Tibial nerve (tissue), 4 donors: ENCODE measurements at places on chromosomes 11 and 22. TPM values are rescaled to one million over a fixed set of nuclear protein-coding genes. Genes with fewer than 3 reads are reported as not detected.
A peak's percentile ranks its signal among the peaks of the same experiment; 100 is the strongest.

The GCAT gene
- total RNA-seq: 19.8 TPM

DNA sequence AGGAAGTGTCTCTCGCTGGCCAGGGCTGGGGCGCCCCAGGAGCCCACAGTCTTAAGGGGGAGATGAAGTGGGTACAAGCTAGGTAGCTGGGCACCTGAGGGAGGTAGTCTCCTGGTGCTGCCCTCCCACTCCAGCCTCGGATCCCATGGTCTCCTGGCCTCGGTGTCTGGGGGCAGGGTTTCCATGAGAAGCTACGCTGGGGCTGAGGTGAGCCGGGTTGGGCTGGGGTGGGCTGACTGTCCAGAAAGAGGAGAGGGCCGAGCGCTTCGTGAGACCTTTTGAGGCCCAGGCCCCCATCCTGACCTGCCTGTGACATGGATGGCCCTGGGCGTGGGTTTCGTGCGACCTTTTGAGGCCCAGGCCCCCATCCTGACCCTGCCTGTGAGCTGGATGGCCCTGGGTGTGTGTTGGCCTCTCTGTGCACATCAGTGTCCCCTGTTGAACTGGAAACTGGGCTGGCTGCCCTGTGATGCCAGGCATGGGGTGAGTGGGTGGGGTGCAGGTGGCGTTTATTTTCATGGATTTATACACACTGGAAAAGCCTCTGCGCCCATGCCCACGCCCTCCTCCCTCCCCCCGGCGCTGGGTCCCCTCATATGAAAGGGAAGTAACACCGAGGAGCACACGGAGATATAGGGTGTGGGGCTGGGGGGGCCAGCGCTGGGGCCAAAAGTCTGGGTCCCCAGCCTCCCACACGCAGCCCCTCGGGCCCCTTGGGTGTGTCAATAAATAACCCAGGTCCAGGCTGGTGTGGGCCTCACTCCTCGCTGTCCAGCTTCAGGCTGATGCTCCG lies 8.6 kb downstream of the AIP start:
- no peak overlapping the region for H3K4me3 ChIP-seq
- DNase-seq: no peak
- H3K4me1 ChIP-seq: peaks cover 12% of the 10 kb centered on the region
- no peaks in the 10 kb centered on the region for H3K27me3 ChIP-seq
- no peaks in the 10 kb centered on the region for H3K36me3 ChIP-seq
- peak overlapping the region; percentile 74 for H3K27ac ChIP-seq

The KLHDC7B gene
- not detected for total RNA-seq

GRCh38 chr11:76153571-76153923 lies 52.8 kb downstream of the WNT11 start:
- H3K27me3 ChIP-seq: no peaks in the 10 kb centered on the region
- no peak overlapping the region for H3K27ac ChIP-seq

- no peak for DNase-seq
- no peak overlapping the region for H3K27ac ChIP-seq
- H3K27me3 ChIP-seq: no peaks in the 10 kb centered on the region
- no peak overlapping the region for H3K4me3 ChIP-seq
Measured at GRCh38 chr11:36469881-36470802, 39.9 kb downstream of the TRAF6 start.

DNA sequence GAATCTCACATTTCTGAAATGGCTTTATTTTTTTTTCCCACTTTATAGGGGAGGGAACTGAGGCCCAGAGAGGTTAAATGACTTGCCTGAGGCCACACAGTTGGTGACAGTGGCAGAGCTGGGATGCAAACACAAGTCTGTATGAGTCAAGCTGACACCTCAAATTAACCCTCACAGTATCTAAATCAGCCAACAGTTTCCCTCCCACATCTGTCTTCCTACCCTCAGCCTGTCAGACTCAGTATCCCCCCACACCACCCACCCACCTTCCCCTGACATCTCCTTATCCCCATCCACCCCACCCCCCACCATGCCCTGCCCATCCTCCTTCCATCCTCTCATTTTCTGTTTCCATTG lies 95.2 kb downstream of the TP53I11 start:
- H3K4me3 ChIP-seq: no peak overlapping the region
- H3K4me1 ChIP-seq: no peaks in the 10 kb centered on the region
- no peak overlapping the region for H3K27ac ChIP-seq
- no peak for DNase-seq

The NOX4 gene
- total RNA-seq: 38.4 TPM

- no peaks in the 10 kb centered on the region for H3K36me3 ChIP-seq
- no peaks in the 10 kb centered on the region for H3K4me1 ChIP-seq
- no peaks in the 10 kb centered on the region for H3K27me3 ChIP-seq
Measured at GRCh38 chr11:67665541-67666302, 8.7 kb downstream of the ALDH3B2 start.

DNA sequence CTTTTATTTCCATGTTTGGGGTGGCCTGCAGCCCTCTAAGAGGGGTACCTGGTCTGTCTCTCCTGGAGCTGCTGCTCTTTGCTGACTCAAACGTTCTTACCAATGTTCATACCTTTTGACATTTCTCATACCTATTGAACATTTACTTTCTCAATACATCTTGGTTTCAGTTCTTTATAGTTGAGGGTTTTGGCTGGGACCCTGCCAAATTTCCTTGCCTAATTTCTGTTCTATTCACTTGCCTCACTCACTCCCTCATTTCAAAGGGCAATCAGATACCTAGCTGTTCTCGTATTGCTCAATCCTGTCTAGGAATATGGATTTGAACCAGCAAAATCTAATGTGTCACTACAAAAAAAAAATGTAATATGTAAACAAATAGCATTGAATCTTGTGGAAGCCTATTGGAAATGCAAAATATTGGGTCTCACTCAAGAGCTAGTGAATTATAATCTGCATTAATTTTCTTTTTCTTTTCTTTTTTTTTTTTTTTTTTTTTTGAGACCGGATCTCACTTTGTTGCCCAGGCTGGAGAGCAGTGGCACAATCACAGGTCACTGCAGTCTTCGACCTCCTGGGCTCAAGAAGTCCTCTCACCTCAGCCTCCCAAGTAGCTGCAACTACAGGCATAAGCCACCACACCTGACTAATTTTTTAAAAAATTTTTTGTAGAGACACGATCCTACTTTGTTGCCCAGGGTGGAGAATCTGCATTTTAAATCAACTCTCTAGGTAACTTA lies 7.5 kb downstream of the OR6M1 start:
- H3K4me1 ChIP-seq: no peaks in the 10 kb centered on the region
- no peak overlapping the region for H3K4me3 ChIP-seq

DNA sequence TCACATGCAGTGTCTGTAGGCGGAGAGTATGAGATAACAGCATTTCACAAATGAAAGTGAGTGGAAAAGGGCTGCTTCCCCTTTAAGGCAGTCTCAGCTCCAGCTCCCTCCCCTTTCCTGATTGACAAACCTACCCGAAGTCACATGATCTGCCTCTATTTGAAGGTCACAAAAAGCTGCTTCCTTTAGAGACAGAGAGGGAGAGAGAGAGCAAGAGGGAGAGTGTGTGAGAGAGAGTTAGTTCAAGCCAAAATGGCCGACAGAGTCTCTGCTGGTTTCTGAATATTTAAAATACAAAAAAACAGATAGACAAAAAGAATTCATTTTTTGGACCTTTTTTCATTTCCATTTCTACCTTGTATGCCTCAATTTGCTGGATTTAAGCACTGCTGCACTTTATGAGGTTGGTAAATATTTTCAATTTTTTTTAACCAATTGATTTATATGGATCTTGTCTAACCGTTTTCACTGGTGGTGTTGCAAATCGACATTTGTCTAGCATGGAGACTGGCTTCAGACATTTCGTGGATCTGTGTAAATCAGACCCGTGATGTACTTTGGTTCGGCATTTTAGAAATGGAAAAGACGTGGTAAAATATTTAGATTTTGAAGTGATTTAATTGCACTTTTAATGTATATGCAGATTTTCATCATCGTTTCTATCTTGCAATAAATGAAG lies at the start of gene TNRC6B:
TNRC6B (plus strand) TSS at position 188 of the 679 bp plus-strand sequence; CDS start at position 399, 211 bp downstream.
- peak within 1 kb of the TSS; percentile 77 for H3K27ac ChIP-seq
- peak within 1 kb of the TSS; percentile 66 for H3K4me3 ChIP-seq
- DNase-seq: peak; percentile 43
- no peaks in the 10 kb centered on the region for H3K27me3 ChIP-seq
- no peaks in the 10 kb centered on the region for H3K36me3 ChIP-seq

DNA sequence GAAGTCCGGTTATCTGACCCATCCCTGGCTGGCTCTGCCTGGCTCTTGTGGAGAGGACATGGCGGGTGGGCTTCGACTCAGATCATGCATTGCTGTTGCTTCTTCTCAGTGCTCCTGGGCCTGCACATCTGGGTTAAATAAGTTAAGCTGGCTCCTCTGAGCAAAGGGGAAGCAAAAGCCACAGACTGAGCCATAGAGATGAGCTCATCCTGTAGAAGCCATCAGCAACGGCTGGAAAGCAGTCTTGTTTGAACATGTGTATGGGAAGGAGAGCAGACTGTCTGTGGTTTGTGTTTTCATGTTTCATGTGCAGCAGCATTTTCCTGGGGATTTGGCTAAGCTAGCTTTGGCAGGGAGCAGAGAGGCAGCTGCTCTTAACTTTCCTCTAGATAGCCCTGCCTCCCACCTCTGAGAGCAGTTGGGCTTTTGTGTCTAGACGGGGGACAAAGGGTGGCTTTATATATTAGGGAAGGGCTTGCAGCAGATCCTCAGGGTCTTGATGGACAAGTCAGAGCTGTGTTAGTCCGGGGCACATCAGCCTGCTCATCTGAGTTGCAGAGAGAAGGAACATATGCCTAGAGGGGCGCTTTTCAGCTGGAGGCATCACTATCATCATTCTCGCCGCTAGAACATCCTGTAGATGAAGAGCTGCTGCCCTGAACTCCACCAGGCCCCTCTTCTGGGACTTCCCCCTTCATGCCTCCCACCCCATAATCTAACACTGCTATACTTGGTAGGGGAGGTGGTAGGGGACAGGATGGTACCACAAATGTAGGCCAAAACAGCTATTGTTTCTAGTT lies 14.9 kb downstream of the DCPS start:
- no peak for DNase-seq
- H3K4me1 ChIP-seq: peaks cover 24% of the 10 kb centered on the region
- no peak overlapping the region for H3K4me3 ChIP-seq
- no peaks in the 10 kb centered on the region for H3K27me3 ChIP-seq
- H3K27ac ChIP-seq: peak overlapping the region; percentile 64

DNA sequence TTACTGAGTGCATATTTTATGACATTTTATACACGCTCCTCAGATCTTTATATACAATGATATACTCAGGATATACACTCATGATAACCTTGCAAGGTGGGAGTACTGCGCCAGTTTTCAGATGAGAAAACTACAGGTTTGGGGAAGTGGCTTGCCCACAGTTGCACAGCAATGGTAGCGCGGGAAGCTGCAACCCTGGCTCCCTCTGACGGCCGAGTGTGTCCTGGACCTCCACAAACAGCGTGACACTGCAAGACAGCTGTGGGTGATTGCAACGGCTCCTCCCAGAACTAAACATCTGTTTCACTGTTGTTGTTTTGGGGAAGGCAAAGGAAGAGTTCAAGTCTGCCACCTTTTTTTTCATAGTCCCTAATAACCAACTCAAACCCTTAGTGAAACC lies 47.0 kb downstream of the PACSIN2 start:
- no peak overlapping the region for H3K4me3 ChIP-seq
- H3K36me3 ChIP-seq: no peaks in the 10 kb centered on the region
- H3K27me3 ChIP-seq: no peaks in the 10 kb centered on the region

GRCh38 chr22:38153821-38154562 lies 27.6 kb downstream of the PLA2G6 start:
- no peak for DNase-seq
- no peak overlapping the region for H3K4me3 ChIP-seq
- no peaks in the 10 kb centered on the region for H3K4me1 ChIP-seq
- H3K36me3 ChIP-seq: no peaks in the 10 kb centered on the region
- H3K27me3 ChIP-seq: no peaks in the 10 kb centered on the region
- no peak overlapping the region for H3K27ac ChIP-seq

DNA sequence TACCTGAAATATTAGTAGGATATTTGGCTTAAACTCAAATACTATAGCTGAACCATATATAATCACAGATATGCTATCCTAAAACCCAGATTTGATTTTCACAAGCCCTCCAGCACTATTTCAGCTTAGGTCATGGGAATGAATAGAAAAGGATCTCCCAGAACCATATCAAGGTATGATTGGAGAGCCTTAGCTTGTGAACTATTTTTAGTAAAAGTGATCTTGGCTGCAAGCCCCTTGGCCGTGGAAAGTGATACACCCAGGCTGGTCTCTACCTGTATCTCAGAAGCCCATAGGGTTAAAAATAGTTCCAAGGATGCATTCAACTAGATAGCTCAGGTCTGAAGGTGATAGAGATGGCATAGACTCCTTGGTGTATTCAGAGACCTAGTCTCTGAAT lies 9.7 kb downstream of the KIF18A start:
- H3K27me3 ChIP-seq: no peaks in the 10 kb centered on the region
- no peak overlapping the region for H3K27ac ChIP-seq
- no peaks in the 10 kb centered on the region for H3K4me1 ChIP-seq
- H3K36me3 ChIP-seq: no peaks in the 10 kb centered on the region
- DNase-seq: no peak

The CCDC73 gene
- 0.59 TPM for total RNA-seq

DNA sequence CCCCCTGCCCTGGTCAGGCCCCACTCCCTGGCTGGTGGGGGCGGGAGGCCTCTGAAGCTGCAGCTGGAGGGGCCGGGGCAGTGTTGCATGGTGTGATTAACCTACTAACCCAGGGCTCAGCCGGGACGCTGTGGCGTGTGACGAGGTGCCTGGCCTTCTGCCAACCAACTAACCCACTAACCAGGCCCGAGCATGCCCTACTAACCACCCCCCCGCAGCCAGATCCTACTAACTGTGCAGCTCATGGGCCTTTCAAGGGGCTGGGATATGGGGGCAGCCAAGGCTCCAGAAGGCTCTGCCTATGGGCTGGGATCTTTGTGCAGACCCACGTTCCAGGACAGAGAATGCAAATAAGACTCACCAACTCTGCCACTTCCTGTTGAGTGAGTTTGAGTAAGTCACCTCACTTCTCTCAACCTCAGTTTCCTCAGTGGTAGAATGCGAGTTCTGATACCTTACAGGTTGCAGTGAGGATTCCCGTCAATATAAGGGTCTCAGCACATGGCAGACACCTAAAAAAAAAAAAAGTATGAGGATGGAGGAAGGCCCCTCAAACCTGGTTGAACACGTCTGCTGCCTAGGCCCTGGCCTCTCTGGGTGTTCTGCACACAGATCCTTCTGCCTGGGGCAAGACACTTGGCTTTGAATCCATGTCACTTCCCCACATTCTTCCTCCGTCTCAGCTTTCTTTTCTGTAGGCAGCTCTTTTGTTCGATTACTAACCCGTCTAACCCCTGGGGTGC lies 14.1 kb downstream of the MIAT start:
- no peak overlapping the region for H3K4me3 ChIP-seq
- H3K4me1 ChIP-seq: peaks cover 32% of the 10 kb centered on the region
- peak overlapping the region; percentile 94 for H3K27ac ChIP-seq
- no peaks in the 10 kb centered on the region for H3K36me3 ChIP-seq
- H3K27me3 ChIP-seq: no peaks in the 10 kb centered on the region

The BID gene
- 8.5 TPM for total RNA-seq

- H3K4me3 ChIP-seq: no peak overlapping the region
- no peaks in the 10 kb centered on the region for H3K36me3 ChIP-seq
- no peaks in the 10 kb centered on the region for H3K4me1 ChIP-seq
- H3K27ac ChIP-seq: no peak overlapping the region
Measured at GRCh38 chr22:49433717-49434611, 393.7 kb downstream of the BRD1 start.

DNA sequence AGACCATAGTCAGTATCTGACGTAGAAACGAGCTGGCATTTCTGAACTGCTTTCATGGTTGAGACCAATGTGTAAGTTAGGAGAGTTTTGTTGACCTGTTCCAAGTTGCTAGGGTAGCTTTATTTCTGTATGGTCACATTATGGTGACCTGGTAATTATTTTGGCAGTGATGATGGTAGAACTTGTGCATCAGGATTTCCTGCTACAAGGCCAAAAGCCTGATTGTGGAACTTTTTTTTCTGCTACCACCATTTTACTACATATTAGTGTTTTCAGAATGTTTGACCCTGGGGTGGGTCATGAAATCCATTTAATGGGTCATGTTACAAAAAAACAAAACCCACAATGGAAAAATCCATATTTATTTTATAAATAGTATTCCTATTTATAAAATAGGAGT lies 18.9 kb downstream of the FBXO7 start:
- DNase-seq: no peak
- H3K36me3 ChIP-seq: peaks cover 94% of the 10 kb centered on the region
- no peaks in the 10 kb centered on the region for H3K27me3 ChIP-seq
- H3K4me3 ChIP-seq: no peak overlapping the region
